HCEC 1CT (cell line): ENCODE measurements at places on chromosomes 1 and 21.

DNA sequence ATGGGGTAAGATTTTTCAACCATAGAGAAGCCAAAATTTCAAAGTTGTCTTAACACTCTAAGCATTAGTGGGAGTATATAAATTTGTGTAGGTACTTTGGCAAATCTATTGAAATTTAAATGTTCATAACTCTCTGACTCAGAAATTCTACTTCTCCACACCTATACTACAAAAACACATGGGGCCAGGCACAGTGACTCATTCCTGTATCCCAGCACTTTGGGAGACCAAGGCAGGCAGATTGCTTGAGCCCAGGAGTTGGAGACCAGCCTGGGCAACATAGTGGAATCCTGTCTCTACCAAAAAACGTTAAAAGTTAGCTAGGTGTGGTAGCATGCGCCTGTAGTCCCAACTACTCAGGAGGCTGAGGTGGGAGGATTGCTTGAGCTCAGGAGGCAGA is 41.3 kb upstream of the RAVER2 start:
- DNase-seq: no peak

DNA sequence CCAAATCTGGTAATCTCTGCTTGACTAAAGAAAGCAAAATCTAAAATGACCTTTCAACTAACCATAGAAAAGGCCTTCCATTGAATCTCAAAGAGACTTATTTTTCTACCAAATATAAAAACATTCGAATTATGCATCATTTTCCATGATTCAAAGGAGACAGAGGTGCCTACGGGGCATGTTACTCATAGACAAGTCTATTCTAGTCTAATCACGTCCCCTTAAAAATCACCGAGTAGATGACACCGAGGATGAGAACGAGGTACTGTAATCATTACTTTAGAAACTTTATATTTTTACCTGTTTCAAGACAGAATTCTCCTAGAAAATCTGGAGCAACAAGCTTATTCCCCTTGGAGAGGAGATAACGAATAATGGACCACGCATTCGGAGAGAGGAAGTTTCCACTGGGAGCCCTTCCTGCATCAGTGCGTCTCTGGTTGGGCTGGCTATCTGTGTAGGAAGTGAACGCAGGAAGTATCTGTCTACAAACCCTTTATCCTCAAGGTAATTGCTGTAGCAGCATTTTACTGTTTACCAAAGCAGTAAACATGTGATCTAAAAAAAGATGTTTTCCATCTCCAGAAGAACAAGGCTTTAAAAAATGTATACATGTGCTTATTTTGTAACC is 9.5 kb downstream of the ERG start:
- DNase-seq: no peak

GRCh38 chr1:4838231-4838630 is 183.8 kb downstream of the AJAP1 start:
- DNase-seq: no peak

GRCh38 chr21:29177800-29178199 is 47.4 kb downstream of the MAP3K7CL start:
- no peak for DNase-seq

DNA sequence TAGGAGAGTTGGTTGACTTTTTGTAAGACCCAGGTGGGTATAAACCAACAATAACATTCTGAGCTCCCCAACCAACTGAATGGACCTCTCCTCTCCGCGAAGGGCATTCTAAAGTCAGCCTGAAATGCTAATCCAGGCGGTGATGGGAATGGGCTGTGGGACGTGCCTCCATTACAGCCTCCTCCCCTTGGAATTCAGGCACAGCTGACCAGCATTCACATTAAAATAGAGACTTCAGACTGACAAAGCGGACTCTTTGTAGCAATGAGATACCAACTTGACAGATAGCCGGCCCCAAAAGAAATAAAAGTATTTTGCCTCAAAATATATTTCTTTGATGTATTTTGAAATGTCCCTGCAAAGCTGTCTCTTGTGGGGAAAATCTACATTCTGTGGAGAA is 101.7 kb downstream of the KIF26B start:
- DNase-seq: no peak

DNA sequence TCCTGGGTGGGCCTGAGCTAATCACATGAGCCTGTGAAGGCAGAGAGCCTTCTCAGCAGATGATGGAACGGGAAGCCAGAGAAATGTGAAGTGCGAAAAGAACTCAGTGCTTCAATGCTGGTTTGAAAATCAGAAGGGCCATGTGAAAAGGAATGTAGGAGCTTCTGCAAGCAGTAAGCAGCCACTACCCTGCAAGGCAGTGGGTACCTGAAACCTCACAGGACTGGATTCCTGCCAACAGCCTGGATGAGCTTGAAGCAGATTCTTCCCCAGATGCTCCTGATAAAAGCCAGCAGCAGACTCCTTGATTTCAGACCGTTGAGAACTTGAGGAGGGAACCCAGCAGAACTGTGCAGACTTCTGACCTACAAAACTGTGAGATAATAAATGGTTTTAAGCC is 158.6 kb downstream of the SYT2 start:
- DNase-seq: no peak

DNA sequence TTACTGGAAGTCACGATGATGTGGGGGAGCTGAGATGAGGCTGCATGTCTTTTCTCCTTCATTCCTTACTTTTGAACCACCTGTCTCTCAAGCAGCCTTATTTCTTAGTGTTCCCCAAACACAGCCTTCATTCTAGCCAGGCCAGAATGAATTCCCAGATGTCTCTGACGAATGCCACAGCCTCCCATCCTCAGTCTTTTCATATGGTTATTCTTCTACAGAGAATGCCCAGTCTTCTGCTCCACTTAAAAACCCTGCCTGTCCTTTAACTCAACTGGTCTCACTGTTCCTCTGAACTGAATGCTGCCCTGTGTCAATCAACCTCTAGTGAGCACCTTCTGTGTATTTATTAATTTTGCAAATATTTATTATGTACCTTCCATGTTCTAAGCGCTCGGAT is 156.2 kb downstream of the PLA2G4A start:
- no peak for DNase-seq

DNA sequence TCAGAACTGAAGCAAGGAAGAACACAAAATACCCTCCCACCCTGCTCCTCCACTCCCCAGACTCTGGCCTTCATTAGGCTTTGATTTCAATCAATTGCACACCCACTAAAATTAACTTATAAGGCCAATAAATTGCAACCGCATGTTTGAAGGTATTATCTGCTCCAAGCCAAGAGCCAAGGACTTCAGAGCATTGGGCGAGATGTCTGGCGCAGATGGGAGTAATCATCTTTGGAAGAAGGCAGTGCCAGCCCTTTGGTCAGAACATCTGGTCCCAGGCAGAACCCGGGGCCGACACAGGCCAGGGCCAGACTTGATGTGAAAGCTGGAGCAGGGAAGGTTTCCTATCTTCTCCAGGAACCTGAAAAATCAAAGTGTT is 60.0 kb downstream of the SLC66A1 start:
- no peak for DNase-seq

GRCh38 chr1:65440915-65441314 is 20.4 kb downstream of the LEPR start:
- peak; percentile 21 for DNase-seq

GRCh38 chr1:20538760-20539551 is 13.4 kb upstream of the FAM43B start:
- no peak for DNase-seq
